EL (cell line): ENCODE measurements at places on chromosomes 5 and 9.

GRCh38 chr9:131277287-131277909 lies 1.1 kb upstream of the FAM78A start:
- DNase-seq = no peak

- DNase-seq = no peak
Observed at GRCh38 chr9:126611193-126611591, 2.5 kb upstream of the LMX1B start.

DNA sequence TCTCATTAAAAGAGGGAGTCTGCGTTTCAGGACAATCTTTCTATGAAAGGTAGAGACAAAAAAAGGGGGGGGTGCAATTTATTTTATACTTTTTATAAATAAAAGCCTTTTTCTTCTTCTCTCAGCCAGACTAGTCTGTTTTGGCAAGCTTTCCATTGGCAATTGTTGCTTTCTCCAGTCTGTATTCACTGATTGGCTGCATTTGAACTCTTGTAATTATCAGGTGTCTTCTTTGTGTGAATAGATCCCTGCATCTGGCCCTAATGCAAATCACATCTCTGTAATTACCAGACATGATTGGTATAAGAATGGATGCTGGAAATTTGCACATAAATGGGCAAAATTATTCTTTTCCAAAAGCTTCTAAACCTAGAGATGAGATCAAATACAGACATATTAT lies 7.6 kb upstream of the EQTN start:
- DNase-seq = no peak

DNA sequence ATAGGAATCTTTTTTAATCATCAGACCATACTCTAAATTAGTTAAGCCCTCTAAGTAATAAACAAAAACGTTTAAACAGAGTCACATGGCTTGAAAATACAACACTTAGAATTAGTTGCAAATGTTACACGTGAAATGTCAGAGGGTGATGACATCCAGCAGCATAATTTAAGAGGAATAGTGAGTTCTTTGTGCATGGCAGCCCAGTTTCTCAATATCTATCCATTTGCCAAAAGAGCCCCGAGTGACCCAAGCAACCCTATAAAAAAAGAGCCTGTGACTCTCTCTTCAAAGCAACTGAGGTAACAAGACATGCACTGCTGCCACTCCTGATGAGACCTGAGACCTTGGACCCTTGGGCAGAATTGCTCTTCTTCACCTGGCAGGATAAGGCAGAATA lies 96.9 kb upstream of the RASA1 start:
- DNase-seq = no peak

GRCh38 chr9:72586388-72587130 lies 65.2 kb downstream of the TMC1 start:
- DNase-seq = peak; percentile 90
